Stimulated activated CD4-positive, alpha-beta T cell treated with anti-CD3 and anti-CD28 coated beads, Interleukin-4, amount 100 ng/mL, for 4 hours (primary cell): ENCODE measurements at places on chromosomes 3 and 15.

- DNase-seq, result no peak
Measured at GRCh38 chr3:155704771-155705559, 39.9 kb downstream of the PLCH1 start.

- no peak for DNase-seq
Measured at GRCh38 chr3:67497746-67498145, 156.7 kb downstream of the SUCLG2 start.

GRCh38 chr15:50051811-50052419 is 67.1 kb downstream of the ATP8B4 start:
- DNase-seq, result no peak

DNA sequence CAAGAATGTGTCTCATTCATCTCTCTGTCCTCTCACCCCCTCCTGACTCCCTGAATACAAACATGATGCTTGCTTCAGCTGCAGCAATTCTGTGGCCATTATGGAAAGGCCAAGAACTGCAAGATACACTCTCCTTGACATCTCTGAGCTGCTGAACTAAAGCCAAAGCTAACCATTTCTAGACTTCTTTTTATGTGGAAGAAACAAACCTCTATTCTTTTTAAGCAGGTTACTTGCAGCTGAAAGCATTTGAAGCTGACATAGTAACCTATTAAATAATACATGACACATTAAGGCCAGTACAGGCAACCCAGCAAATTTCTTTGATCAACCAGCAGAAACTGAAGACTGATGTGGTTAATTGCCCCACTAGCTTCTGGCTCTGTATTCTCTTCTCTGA is 17.5 kb downstream of the FHIT start:
- DNase-seq, result no peak

GRCh38 chr3:179842061-179842460 is 189.2 kb downstream of the USP13 start:
- no peak for DNase-seq

DNA sequence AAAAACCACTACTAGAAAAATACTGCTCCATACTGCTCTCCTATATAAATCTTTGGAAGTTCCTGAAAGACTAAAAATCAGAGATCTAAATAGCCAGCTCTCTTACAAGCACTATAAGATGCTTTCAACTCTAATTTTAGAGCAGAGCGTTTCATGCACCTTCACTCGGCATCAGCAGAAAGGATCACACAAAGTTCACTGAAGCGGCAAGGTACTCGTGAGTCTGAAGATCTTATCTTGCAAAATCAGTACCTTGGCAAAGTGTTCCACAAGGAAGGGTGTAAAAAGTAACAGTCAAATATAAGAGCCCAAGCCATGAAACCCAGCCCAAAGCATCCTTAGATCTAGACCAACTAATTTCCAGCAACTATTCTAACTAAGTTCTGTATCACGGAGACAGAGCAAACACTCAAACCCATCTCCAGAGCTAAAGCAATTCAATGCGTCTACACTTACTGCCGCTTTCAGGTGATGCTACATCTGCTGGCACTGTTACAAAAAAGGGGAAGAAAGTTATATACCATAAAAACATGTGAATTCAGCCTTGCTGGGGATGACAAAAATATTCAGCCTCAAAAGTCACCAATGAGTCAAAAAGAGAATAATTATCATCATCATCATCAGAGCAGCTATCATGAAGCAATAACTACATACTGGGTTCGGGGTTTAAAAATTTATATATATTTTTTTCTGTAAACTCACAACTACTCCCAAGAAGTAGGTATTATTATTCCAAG is 16.3 kb downstream of the VPS39 start:
- DNase-seq, result no peak

DNA sequence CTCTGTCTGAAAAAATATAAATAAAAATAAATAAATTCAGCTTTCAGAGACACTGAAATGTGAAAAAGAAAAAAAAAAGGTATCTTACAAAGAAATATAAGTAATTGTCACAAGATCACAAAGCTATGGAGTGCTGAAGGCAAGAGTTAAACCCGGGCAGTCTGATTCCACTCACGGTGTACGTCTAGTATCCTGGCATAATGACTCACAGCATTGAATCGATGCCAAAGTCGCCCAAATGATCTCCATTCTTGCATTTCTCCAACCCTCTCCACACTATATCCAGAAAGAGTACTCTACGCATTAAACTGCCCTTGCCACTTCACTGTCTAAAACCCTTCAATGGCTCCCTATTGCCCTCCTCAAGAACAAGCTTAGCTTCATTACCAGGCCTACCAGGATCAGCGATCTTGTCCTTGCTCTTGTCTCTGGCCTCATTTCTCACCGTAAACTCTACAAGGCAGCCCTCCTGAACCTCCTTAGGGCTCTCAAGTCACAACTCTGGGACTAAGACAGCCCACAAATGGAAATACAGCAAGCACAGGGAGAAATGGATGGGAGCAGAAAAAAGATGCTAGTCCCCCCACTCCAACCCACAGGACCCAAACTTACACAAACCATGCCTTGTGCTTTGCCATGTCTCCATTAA is 7.7 kb downstream of the SUCLG2 start:
- no peak for DNase-seq

DNA sequence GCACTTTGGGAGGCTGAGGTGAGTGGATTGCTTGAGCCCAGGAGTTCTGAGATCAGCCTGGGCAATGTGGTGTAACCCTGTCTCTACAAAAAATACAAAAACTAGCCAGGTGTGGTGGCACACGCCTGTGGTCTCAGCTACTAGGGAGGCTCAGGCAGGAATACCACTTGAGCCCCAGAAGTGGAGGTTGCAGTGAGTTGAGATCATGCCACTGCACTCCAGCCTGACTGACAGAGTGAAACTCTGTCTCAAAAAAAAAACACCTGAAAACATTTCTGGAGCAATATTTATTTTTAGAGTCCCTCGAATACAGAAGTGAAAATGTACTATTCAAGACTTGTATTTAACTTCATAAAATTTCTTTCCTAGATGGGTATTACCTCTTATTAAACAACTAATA is 4.6 kb downstream of the SPCS1 start:
- DNase-seq, result no peak

GRCh38 chr3:188209034-188209433 is 55.1 kb downstream of the LPP start:
- DNase-seq, result no peak

- DNase-seq, result no peak
Measured at GRCh38 chr3:27613846-27614500, 108.2 kb downstream of the EOMES start.

GRCh38 chr3:45976191-45977091 is 19.2 kb downstream of the FYCO1 start:
- DNase-seq, result no peak
